Mammary microvascular endothelial cell (primary cell): ENCODE measurements at places on chromosomes 5 and 9. TPM values are rescaled to one million over a fixed set of nuclear protein-coding genes. Genes with fewer than 3 reads are reported as not detected.

The NIM1K gene
- total RNA-seq, result not detected in 2 replicates

The TMEM232 gene
- 2.7 TPM in 1 of 2 replicates, not detected in the other for total RNA-seq

The C1QTNF3 gene
- 0.54 TPM in 1 of 2 replicates, not detected in the other for total RNA-seq

The BSPRY gene
- total RNA-seq, result not detected in 2 replicates

The LIFR gene
- 40.2 and 43.6 TPM in 2 replicates for total RNA-seq

The LEAP2 gene
- 0.39 TPM in 1 of 2 replicates, not detected in the other for total RNA-seq

The SPINK9 gene
- not detected in 2 replicates for total RNA-seq

The TSSK1B gene
- total RNA-seq, result not detected in 2 replicates

The SAPCD2 gene
- total RNA-seq, result 28.1 and 30.2 TPM in 2 replicates

The CNOT8 gene
- 48.3 and 66.4 TPM in 2 replicates for total RNA-seq

The TIMD4 gene
- not detected in 2 replicates for total RNA-seq

The PTGDS gene
- total RNA-seq, result not detected in 2 replicates

The GABRA6 gene
- total RNA-seq, result not detected in 2 replicates
